H1 (cell line): ENCODE measurements at places on chromosomes 11 and 22. TPM values are rescaled to one million over a fixed set of nuclear protein-coding genes. Genes with fewer than 3 reads are reported as not detected.

The DDX25 gene
- 16.3 and 17.9 TPM in 2 replicates for total RNA-seq

The SPINDOC gene
- 99.7 and 104 TPM in 2 replicates for total RNA-seq

The IRF7 gene
- 9.4 and 9.6 TPM in 2 replicates for total RNA-seq

The ELF5 gene
- total RNA-seq, result not detected in 2 replicates

GRCh38 chr11:4665424-4665823, 21.6 kb downstream of the OR51E1 start:
- H3K4me1 ChIP-seq, result no peaks in the 10 kb centered on the region
- no peaks in the 10 kb centered on the region for H3K27me3 ChIP-seq
- no peak overlapping the region for H3K4me3 ChIP-seq
- no peak overlapping the region for H3K27ac ChIP-seq

DNA sequence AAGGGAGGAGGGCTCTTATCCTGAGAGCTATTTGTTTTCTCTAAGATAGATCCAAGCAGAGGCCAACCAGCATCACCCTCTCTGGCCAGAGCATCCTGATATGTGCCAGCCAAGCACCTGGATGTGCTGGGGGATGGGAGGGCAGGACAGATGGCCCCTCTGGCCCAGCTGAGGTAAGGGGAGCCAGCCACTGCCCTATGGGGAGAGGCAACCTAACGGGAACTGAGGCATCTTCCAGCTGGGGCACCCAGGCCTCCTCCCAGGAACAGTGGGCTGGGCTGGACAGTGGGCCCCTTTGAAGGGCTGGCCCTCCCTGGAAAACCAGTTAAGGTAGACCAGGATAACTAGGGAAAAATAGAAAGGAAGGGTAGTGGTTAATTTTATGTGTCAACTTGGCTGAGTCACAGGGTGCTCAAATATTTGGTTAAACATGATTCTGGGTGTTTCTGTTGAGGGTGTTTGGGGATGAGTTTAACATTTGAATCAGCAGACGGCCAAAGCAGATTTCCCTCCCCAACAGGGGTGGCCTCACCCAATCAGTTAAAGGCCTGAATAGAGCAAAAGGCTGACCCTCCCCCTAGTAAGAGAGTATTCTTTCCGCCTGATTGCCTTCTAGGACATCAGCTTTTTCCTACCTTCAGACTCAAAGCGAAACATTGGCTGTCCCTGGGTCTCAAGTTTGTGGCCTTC, 595.1 kb downstream of the BUD13 start:
- no peaks in the 10 kb centered on the region for H3K36me3 ChIP-seq
- H3K4me3 ChIP-seq, result no peak overlapping the region
- no peak overlapping the region for H3K27ac ChIP-seq
- no peak for DNase-seq
- H3K27me3 ChIP-seq, result no peaks in the 10 kb centered on the region
- H3K4me1 ChIP-seq, result peaks cover 2% of the 10 kb centered on the region

DNA sequence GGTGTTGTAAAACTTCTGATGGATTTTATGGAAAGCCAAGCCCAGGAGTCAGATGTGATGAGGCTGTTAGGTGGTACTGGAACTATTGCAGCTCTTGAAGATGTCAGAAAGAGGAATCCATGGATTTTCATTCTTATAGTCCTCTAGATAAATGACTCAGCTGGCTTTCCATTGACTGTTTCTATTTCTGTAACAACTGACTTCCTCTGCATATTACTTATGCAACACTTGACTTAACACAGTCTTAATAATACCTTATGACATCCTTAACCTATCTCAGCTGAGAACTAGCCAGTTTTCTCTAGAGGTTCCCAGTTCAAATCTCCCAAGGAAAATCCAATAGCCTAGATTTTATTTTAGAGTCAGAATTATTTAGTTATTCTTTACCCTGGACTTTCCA, 263.8 kb downstream of the LUZP2 start:
- H3K36me3 ChIP-seq, result no peaks in the 10 kb centered on the region
- no peak overlapping the region for H3K4me3 ChIP-seq
- no peaks in the 10 kb centered on the region for H3K4me1 ChIP-seq
- no peaks in the 10 kb centered on the region for H3K27me3 ChIP-seq

DNA sequence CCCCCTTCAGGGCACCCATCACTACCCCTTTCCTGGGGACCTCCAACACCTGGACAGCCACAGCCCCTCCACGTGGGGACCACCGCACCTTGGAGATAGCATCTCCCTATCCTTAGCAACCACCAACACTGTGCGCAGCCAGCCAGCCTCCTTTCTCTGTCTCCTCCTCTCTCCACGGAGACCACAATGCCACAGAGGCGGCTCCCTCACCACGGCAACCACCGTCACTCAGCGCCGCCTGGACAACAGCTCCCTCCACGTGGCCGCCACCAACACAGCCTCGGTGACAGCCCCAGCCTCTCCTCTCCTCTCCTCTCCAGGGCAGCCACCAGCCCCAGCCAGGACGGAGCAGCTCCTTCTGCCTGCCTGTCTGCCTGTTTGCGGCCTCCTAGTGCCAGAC, 10.5 kb downstream of the ELFN2 start:
- H3K27me3 ChIP-seq, result peaks cover 27% of the 10 kb centered on the region
- no peak overlapping the region for H3K27ac ChIP-seq
- DNase-seq, result no peak
- H3K4me3 ChIP-seq, result no peak overlapping the region
- H3K4me1 ChIP-seq, result peaks cover 24% of the 10 kb centered on the region
- no peaks in the 10 kb centered on the region for H3K36me3 ChIP-seq

- no peak overlapping the region for H3K27ac ChIP-seq
- no peak overlapping the region for H3K4me3 ChIP-seq
- H3K27me3 ChIP-seq, result no peaks in the 10 kb centered on the region
Observed at GRCh38 chr22:37314315-37315074, 32.2 kb downstream of the CYTH4 start.

- H3K36me3 ChIP-seq, result no peaks in the 10 kb centered on the region
- DNase-seq, result no peak
Observed at GRCh38 chr11:130781931-130782330, 134.3 kb downstream of the SNX19 start.

DNA sequence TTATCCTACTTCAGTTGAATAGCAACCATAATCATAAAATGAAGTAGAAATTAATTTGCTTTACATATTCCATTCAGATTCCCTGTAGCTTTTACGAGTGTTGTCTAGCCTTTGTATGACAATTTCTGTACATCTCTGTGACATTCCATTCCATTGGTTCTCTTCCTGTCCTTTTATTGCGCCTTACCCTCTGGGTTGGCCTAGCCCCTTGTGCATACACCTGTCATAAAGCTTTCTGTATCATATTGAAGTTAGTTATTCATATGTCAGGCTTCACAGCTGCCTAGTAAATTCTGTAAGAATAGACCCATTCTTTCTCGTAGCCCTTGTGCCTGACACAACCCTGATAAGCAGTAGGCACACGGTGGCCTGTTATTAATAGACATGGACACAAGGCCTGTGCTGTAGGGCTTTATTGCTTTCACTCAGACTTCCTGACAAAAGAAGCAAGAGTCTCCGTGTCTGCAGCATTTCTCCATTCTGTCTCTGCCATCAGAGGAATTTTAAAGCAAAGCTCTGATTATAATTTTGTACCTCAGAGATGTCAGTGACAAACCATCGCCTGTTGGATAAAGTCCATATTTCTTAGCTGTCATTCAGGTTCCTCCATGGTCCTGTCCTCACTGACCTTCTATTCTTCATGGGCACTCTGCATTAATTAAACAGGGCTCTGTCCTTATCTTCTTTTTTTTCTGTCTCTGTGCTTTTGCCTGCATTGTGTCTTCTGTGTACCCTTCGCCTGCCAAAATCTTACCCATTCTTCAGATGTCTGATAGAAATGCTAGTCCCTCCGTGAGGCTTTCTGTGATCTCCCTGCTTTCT, 49.4 kb downstream of the BID start:
- H3K36me3 ChIP-seq, result peaks cover 12% of the 10 kb centered on the region; the same call in 1 of the 2 replicates
- no peak overlapping the region for H3K27ac ChIP-seq
- no peak for DNase-seq

- no peaks in the 10 kb centered on the region for H3K27me3 ChIP-seq
- no peak overlapping the region for H3K4me3 ChIP-seq
- DNase-seq, result no peak
- no peak overlapping the region for H3K27ac ChIP-seq
- peaks cover 8% of the 10 kb centered on the region; the same call in 1 of the 2 replicates for H3K36me3 ChIP-seq
- no peaks in the 10 kb centered on the region for H3K4me1 ChIP-seq
Observed at GRCh38 chr11:34706709-34707461, 86.0 kb downstream of the EHF start.
